ENCODE measurements at places on chromosomes 11 and 22.
A peak's percentile ranks its signal among the peaks of the same experiment; 100 is the strongest.

DNA sequence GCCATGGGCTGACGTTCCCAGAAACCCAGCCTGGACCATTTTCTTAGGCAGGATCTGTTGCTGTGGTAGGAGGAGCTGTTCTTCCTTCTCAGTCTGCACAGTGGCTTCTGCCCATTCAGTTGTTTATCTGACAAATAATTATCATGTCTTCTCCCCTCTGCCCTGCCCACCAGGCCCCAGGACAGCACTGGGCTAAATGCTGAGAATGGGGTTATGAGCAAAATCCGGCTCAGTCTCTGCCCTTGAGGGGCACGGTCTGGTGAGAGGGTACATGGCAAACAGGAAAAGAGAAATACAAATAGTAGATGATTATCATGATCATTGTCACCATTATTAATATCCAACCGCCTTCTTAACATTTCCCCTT is 42.9 kb downstream of the C11orf96 start:
- no peak for DNase-seq

- no peak for DNase-seq
Observed at GRCh38 chr22:36608987-36609386, 80.0 kb upstream of the EIF3D start.

- DNase-seq, result no peak
Observed at GRCh38 chr22:38441620-38442287, 13.2 kb downstream of the KCNJ4 start.

DNA sequence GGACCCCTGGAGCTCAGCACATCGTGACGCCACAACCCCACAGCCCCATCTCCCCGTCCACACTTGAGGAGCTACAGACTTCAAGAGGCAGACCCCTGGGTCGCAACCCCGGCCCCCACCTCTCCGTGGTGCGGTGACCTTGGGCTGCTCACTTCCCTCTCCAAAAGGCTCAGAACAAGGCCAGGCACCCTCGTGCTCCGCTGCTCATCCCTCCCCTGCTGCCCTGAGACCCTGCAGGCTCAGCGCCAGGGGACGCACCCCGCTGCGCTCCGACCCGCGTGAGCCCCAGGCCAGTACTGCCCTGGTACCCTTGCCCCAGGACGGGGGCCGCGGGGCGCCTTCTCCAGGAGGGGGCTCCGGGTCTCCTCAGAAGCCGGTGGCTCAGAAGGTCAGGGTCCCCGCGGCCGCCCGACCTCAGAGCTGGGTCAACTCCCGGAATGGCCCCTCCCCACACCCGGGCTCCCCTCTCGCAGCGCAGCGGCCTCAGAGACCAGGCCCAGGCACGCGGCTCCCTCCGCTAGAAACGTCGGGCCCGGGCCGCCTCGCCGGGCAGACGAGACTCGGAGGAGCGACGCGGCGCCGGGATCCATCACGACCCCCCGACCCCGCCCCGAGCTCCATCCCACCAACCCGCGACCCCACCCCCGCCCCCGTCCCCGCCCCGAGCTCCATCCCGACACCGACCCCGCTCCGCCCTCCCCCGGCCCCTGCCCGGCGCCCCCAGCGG is 563 bp downstream of the GATD1 start:
- peak; percentile 15 for DNase-seq

- DNase-seq, result no peak
Observed at GRCh38 chr11:19939415-19939929, 220.8 kb downstream of the DBX1 start.

DNA sequence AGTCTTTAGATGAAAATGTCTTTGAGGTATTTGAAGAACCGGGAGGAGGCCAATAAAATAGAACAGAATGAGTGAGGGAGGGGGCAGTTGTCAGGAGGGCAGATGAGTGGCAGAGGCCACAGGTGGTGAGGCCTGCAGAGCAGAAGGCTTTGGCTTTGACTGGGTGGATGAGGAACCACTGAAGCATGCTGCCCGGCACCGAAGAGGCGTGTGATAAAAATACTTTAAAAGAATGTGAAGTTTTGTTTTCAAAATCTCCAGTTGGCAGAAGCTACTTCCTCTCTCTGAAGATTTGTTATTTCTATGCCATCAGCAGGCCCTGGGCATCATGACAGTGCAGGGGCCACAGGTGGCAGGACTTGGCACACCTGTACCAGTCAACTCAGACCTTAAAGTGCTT is 6.3 kb downstream of the MS4A12 start:
- DNase-seq, result no peak

DNA sequence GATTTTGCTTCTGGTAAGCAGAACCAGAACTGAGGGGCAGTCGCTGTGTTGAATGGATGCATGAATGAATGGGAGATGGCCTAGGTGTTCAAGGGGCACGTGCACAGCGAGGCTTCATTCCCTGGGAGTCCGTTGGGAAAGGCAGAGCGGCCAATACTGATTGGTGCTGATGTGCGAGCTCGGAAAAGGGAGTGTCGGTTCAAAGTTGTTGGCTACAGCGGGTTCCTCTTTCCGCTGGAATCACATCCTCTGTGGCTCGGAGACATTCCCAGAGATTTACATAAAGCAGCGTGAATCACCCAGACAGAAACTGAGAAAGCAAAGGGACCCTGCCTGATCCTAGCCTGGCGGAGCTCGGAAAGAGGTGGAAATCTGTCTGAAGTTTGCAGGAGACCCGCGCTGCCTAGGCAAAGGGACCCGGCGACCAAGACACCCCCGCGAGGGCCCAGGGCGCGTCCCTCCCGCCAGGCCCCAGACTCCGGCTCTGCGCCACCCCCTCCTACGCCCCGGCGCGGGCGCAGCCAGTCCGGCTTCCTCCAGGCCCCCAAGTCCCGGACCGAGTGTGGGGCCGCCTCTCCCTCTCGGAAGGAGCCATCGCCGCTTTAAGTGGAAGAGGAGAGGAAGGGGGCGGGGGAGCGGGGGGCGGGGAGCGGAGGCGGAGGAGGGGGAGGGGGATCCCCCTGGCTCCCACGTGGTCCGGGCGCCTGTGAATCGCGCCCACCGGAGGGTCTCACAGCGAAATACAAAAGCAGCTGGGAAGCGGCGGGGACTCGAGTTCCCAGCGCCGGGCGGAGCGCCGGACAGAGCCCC is at the start of gene FJX1:
Gene FJX1, plus strand, starts transcription at position 774 of the 810 bp plus-strand sequence. CDS start 177 bp downstream, outside the sequence.
- DNase-seq, result peak; percentile 82

DNA sequence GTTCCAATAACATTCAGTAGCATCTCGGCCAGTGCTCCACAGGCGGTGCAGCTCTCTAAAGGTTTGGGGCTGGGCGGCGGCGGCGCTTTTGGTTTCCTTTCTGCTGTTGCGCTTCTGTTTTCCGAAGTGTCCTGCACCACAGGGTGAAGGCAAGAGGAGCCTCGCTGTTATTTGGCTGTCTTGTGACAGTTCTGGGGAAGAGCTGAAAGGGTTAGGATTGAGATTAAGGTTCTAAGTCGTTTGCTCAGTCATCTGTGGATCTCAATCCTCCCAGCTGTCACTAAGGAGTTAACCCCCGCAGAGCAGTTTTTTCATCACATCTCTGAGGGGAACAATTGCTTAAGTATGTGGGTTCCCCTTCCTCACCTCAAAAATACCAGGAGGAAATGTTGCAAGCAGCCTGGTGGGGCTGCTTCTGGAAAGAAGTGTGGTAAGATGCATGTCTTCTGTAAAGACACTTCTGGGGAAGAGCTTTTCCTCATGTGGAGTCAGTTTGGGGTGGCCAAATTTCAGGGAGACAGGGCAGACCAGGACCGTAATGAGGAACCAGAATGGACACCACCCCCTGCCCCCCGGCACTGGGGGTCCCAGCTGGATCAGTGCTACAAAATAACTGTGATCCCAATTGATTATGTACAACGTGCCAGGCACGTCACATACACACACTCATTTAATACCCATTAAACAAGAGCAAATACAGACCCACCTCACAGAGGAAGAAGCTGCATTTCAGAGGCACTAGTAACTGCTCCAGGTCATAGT is 14.2 kb downstream of the TMEM121B start:
- DNase-seq, result no peak

DNA sequence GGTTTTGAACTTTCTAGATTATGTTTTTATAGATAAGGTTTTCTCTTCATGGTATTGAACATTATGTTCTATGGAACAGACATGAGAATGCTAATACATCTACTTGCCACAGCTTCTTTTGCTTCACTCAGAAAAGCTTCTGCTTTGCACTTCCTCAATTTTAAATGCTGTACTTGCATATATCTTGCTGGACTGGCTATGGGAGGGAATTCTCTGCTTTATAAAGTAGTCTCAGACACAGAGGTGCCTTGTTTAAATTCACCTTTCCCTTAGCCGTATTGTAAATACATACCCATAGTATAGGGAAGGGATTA is 173.9 kb downstream of the DDX10 start:
- DNase-seq, result no peak

- no peak for DNase-seq
Observed at GRCh38 chr22:44596396-44597125, 98.5 kb upstream of the RTL6 start.

DNA sequence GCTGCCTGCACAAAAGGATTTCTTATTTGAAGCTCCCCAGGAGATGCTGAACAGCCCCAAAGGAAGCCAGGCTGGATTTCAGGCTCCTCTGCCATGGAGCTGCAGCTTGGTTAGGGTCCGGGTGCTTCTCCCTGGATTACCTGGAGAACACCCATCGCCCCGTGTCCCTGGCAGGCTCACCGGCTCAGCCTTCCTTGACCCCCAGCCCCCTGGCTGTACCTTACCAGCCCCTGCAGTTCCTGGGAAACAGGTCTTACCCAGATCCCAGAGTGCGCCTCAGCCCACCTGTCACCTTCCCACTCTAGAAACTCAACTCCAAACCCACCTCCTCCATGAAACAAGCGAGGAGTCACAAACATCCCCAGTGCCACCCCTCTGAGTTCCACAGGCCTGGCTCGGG is 45.3 kb upstream of the CD5 start:
- no peak for DNase-seq

GRCh38 chr11:44572884-44573283 is 7.4 kb downstream of the CD82 start:
- no peak for DNase-seq

DNA sequence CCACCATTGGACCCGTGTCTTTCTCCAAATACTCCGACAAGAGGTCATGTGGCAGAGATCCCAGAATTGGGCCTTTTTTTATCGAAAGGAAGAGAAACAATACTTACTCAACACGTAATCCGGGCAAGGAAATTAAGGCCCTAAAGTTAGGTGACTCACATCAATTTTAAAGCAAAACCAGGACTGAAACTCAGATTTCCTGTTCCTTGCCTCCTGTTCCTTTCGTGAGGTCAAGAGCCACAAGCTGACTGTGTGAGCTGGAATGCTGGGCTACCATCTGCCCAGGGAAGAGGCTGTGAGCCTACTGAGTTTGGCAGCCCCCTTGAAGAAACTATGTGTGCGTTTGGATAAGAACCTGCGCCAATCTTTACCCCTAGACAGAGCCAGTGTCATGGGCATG is 27.1 kb upstream of the MRGPRX2 start:
- DNase-seq, result no peak

GRCh38 chr22:30205281-30206115 is 41.1 kb downstream of the LIF start:
- peak; percentile 74 for DNase-seq

DNA sequence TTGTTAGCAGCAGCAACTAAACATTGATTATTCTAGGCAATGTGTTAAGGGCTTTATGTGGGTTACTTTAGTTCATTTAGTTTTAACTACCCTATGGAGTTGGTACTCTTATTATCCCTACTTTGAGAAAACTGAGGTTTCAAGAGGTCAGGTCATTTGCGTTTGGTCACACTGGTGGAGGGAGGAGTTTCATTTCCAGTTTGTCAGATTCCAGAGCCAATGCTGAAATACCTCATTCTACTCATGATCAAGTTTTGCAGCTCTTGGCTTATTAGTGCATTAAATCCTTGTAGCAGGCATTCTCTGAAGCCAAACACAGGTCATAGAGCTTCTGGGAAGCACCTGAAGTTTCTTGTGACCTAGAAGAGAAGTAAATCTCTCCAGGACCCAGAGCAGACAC is 24.1 kb upstream of the POGLUT3 start:
- no peak for DNase-seq

DNA sequence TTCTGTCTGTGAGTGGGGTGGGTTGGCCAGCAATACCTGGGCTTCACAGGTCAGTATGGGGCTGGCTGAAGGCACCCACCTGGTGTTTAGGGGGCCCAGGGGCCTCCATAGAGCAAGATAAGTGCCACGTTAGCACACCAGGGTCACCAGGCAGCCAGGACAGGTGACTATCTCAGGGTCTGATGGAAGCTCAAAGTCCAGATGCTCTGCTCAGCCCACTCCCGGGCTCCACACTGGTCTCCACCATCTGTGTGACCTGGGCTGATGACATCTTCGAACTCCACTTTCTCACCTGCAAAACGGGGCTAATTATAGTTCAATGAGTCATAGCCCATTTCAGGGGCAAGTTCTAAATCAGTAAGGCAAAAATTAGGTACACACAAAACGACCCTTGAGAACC is 39.4 kb upstream of the PRDM11 start:
- DNase-seq, result no peak

DNA sequence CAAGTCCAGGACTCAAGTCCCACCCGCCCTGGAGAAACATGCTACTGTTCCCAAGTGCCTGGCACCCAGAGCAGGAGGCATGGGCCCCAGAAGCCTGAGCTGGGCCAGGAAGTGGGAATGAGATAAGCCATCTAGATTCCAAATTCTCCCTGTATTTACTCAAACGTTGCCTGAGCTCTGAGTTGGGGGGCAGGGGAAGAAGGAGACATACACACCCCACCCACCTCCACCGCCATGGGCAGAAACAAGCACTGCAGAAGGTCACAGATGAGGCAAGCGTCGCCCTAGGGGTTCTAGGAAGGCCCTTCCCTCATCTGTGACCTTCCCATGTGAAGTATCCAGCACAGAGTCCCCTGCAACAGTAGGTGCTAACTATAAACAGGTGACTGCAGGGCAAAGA is 54.0 kb downstream of the PLEKHA7 start:
- DNase-seq, result no peak

DNA sequence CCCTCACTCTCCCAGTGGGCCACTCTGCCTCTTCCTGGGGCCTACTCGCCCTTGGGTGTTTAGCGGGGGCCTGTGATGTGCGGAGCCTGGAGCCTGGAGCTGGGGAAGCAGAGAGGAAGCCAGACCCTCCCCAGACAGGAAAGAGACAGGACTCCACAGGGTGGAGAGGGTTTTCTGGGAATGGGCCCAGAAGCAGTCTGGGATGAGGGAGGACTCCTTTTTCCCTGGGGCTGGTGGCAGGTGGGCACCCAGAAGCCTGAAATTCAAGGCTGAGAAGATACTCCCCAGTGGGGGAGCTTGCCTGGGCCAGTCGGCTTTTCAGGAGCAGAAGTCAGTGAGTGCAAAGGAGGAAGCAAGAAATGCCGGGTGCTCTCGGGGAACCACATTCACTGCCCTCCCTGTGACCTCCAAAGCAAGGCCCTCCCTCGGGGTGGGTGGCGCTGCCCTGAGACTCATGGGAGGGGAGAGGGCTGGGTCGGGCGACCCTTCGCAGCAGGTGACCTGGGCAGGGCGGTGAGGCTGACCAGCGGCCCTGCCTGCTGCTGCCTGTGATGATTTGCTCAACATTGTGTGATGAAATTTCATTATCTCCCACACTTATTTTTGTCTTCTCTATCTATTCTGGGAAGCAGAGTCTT is 1377.4 kb downstream of the BRD1 start:
- no peak for DNase-seq

GRCh38 chr22:43811777-43812148 is 342 bp downstream of the EFCAB6 start:
- no peak for DNase-seq

- DNase-seq, result no peak
Observed at GRCh38 chr11:60634126-60634525, 65.3 kb upstream of the MS4A8 start.

Measured in Caki2 (cell line).